ENCODE measurements at places on chromosomes 2 and 18.

DNA sequence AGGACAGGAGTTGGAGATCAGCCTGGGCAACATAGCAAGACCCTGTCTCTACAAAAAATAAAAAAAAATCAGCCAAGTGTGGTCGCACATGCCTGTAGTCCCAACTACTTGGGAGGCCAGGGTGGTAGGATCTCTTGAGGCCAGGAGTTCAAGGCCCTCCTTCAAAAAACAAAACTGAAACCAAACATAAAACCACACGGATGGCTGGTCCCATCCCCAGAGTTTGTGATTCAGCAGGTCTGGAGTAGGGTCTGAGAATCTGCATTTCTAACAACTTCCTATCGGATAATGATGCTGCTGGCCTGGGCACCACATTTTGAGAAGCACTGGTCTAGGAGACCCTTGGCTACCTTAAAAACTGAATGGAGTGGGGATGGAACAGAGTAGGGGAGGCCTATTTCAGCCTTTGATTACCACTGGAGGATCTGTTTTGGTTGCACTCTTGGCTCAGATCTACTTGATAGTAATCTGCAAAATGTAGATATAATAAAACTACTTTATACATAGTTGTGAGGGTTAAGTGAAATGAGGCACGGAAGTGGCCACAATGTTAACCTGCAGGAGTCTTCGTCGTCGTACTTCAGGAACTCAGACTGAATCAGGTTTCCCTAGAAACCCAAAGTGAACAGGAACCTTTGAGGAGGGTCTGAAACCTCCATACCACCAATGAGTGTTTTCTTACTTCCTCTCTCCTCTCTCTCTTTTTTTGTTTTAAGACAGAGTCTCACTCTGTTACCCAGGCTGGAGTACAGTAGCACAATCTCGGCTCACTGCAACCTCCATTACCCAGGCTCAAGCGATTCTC lies 25.5 kb upstream of the NFE2L2 start:
- DNase-seq, result no peak

GRCh38 chr2:133045787-133046186 lies 375.8 kb upstream of the LYPD1 start:
- no peak for DNase-seq

- DNase-seq, result no peak
These were observed 228.3 kb downstream of the SEPTIN10 start for GRCh38 chr2:109385506-109385905.

- no peak for DNase-seq
These were observed 8.8 kb upstream of the ITGB6 start for GRCh38 chr2:160208655-160209515.

GRCh38 chr2:236254674-236255073 lies 9.5 kb downstream of the ASB18 start:
- no peak for DNase-seq

- no peak for DNase-seq
These were observed 55.6 kb downstream of the TGFA start for GRCh38 chr2:70498054-70498453.

- no peak for DNase-seq
These were observed 87.4 kb upstream of the AGAP1 start for GRCh38 chr2:235406430-235406829.

DNA sequence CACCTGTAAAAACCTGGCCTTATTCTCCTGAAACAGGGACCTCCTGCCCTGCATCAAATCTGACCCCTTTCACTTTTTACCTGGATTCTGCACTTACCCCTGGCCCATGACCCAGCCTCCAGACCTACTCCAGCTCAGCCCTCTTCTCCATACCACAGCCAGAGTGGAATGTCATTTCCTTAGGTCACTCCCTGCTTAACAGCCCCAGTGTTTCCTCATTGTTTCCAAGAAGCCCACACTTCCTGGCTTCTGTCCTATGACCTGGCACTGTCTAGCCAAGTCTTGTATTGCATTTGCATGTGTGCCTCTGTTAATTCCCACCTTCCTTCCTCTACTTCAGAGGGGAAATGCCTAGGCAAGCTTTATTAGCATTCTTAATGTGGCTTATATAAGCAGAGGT lies 51.4 kb upstream of the TRIB2 start:
- no peak for DNase-seq

GRCh38 chr2:129864719-129865118 lies 114.7 kb upstream of the RAB6C start:
- no peak for DNase-seq

DNA sequence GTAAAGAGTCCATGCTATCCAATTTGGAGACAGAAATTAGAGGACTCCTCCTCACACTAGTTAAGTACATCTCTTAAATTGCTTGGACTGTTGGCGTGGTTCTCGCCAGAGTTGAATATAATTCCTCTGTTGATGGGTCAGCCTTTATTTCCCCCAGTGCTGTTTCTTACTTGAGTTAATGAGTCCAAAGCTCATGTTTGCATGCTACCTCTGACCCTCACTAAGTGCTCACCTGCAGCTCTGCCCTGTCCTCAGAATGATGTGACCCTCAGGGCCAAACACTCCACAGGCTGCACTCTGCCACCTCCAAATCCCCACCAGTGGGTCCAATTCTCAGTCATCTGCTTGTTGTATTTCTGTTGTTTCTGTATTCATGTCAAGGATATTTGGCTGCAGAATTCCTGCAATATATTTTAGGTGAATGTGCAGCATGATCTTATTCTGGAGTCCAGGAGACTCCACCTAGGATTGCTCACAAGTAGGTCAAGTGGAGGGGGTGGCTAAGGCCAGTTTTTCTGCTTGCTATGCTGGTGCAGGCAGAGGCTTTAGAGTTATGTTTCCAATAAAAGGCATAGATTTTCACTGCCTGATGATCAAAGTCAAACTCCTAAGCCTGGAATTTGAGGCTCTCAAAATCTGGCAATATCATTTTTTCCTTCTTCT lies 37.8 kb downstream of the RDH14 start:
- no peak for DNase-seq

DNA sequence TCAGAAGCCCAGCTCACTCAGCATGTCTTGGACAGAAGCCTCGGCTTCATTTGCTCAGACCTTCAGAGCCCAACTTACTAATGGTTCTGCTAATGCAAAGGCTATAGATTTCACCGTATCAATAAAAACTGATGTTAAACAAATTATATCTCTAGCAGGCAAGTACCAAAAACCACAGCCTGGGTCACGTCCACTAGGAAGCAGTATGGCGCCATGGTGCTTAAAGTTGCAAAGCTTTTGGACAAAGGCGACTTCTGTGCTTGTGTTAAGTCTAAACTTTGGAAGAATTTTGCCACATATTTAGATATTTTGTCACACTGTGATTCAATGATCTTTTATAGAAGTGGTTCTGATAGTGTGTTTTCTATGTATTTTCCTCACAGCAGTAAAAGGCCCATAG lies 276.8 kb upstream of the PARD3B start:
- DNase-seq, result no peak

- DNase-seq, result no peak
These were observed 1.1 kb upstream of the NEDD4L start for GRCh38 chr18:58042826-58043490.

DNA sequence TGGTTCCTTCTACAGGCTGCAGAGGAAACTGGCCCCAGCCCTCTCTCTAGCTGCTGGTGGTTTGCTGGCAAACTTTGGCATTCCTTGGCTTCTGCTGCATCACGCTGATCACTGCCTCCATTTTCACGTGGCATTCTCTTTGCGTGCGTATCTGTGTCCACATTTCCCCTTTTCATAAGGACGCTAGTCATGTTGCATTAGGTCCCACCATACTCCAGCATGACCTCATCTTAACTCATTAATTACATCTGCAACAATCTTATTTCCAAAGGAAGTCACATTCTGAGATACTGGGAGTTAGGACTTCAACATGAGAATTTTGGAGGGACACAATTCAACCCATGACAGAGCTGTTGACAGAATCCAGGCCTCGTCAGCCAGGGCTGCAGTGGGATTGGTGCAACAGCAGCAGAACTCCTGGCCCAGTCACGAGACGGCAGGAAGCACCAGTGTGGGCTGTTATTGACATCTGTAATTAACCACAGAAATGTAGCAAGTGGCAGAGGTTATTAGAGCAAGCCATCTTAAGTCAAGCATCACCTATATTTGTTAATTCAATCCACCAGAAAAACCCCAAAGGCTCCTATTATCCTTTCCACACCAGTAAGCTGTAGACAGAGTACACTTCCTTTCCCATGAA lies 132.4 kb downstream of the TMEM163 start:
- no peak for DNase-seq

DNA sequence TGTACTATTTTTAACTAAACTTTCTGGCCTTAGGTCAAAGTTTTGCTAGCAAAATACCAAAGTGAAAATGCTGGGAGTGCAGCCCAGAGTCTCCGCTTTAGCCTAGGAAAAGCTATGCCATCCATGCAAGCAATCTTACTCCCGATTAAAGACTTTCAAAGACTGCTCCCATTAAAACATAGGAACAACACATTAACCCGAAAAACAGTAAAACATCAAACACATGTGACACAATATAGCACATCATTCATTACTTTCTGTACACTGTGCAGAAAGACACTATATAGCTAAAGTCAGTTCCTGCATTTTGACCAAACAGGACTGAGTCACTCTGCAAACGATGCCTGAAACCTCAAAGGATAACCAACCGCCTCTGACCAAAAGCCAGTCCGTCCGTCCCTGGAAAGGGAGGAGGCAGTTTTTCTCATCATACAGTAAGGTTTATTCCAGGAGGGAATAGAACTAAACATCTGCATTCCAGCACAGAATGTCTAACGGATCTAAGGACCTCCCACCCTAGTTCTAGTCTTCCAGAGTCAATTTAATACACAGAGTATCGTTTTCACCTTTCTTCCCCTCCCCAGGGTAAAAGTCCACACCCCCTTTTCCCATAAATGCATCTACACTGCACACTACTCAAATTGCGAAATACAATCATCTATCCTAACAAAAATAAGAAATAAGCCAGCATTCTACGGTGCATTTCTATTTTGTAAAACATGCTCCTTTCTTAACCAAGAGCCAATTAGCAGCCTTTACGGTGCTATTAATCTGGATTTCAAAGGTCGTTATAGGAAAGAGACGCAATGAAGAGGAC lies 1.7 kb downstream of the ROCK2 start:
- no peak for DNase-seq

- DNase-seq, result no peak
These were observed 268.0 kb upstream of the LRATD1 start for GRCh38 chr2:14364471-14364870.

GRCh38 chr18:41244591-41245037 lies 710.4 kb upstream of the PIK3C3 start:
- DNase-seq, result no peak

GRCh38 chr2:195515551-195515950 lies 141.5 kb upstream of the SLC39A10 start:
- DNase-seq, result no peak

GRCh38 chr2:128537646-128538045 lies 219.0 kb upstream of the HS6ST1 start:
- DNase-seq, result no peak

GRCh38 chr2:70525032-70525431 lies 28.6 kb downstream of the TGFA start:
- DNase-seq, result no peak

DNA sequence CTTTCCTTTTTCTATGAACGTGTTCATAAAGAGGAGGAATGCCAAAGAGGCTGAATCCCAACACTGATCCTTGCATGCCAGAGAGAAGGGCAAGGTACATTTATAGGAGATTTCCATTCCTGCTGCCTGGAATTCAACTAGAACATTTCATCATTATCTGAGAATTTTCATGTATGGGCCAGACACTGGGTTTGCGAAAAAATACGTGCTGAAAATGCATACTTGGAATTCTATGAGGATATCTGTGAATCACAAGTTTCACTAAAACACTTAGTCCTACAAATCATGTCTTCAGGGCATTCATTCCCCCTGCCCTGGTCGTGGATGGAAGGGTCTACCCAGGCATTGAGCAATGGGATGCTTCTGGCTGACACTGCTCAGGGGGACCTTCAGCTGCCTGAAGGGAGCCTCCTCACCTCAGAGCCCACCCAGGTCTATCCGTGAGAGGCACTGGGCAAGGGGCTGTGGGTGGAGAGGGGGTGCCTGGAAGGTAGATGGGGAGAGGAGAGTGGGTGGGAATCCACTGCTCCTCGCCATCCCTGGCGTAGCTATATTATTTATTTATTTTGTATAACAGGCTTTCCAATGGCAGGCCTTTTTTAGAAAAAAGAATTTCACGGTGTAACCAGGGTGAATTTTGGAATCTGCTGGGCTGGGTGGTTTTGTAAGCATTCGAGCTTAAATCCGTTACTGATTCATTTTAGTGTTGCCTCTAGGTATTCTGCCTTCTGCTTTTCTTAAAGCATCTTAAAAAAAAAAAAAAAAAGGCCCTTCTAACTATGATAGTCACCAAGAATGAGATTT lies 560.6 kb upstream of the ID2 start:
- no peak for DNase-seq

DNA sequence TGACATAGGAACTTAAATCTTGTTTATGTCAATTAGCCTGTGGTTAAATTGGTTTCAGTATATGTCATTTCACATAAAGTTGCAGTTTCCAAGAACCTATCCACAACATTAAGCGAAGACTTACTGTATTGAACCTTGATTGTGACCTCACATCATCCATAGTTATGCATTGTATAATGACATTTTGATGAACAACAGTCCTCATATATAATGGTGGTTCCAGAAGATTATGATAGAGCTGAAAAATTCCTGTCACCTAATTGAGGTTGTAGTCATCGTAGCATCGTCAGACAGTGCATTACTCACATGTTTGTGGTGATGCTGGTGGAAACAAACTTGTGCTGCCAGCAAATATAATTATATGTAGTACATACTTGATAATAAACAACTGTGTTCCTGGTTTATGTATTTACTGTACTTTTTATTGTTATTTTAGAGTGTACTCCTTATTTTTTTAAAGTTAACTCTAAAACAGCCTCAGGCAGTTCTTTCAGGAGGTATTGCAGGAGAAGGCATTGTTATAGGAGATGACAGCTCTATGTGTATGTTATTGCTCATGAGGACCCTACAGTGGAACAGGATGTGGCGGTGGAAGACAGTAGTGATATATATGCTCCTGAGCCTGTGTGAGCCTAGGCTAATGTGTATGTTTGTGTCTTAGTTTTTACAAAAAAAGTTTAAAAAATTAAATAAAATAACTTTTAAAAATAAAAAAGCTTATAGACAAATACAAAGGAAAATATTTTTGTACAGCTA lies 56.6 kb downstream of the UBE2E3 start:
- no peak for DNase-seq

- DNase-seq, result no peak
These were observed 55.9 kb downstream of the MOB4 start for GRCh38 chr2:197571627-197572271.

GRCh38 chr2:237487496-237487895 lies 445 bp downstream of the MLPH start:
- DNase-seq, result no peak

GRCh38 chr2:34705551-34706247 lies 1106.6 kb upstream of the FAM98A start:
- DNase-seq, result no peak

DNA sequence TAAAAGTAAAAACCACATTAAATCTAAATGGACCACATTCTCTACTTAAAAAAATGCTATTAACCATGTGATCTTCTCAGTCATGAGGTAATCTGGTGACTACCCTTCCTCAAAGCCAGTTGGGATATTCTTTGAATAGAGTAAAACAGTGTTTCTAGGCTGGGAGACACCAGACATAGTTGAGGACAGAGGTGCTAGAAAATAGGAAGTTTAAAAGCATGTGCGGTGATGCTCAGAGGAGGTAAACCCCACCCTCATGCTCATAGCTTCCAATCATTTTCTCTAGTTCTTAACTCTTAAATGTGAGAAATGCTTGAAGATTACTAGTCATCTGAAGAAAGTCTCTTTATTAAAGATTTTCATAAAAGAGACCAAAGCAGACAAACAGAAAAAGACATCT lies 30.7 kb upstream of the ELAC1 start:
- DNase-seq, result no peak

Data from stimulated activated CD8-positive, alpha-beta memory T cell treated with anti-CD3 and anti-CD28 coated beads, Interleukin-4, amount 100 ng/mL, for 4 hours (primary cell).